Caco-2 (cell line): ENCODE measurements at places on chromosomes 3 and 15.

DNA sequence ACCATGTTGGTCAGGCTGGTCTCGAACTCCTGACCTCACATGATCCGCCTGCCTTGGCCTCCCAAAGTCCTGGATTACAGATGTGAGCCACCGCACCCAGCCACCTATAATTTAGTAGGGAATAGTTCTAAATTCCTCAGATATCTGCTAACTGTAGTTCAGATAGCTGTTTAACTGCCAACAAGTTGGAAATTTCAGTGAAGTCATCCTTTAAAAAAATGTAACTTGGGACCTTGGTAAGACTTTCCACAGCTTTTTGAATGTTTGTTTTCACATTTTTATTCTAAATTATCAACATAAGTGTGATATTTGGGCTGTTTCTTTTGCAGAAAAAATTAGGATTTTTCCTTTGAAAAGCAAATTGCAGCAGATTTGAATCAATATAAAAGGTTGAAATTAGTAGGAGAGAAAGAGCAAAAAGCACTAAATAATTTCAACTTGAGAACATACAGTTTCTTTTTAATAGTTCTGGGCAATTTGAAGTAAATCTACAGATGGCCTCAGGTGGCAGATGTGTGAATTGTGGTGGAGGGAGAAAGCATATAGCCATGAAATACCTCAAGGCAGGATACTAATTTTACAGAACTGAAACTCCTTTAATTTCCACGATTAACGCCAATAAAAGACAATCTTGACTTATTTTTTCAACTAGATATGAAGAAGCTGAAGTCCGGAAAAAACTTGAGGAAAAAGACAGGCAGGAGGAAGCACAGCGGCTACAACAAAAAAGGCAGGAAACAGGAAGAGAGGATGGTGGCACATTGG lies 34.3 kb downstream of the USP8 start:
- no peaks in the 10 kb centered on the region for H3K27me3 ChIP-seq
- H3K4me3 ChIP-seq: no peak overlapping the region
- no peak for DNase-seq
- peak overlapping the region; percentile 50 for H3K27ac ChIP-seq
- no peaks in the 10 kb centered on the region for H3K4me1 ChIP-seq

GRCh38 chr3:196350067-196350466 lies 11.9 kb upstream of the TM4SF19 start:
- H3K4me1 ChIP-seq: peaks cover 6% of the 10 kb centered on the region
- H3K27ac ChIP-seq: no peak overlapping the region
- no peak overlapping the region for H3K4me3 ChIP-seq
- no peaks in the 10 kb centered on the region for H3K36me3 ChIP-seq
- DNase-seq: no peak

- no peaks in the 10 kb centered on the region for H3K27me3 ChIP-seq
- H3K4me1 ChIP-seq: peaks cover 12% of the 10 kb centered on the region
- H3K27ac ChIP-seq: no peak overlapping the region
- no peak overlapping the region for H3K4me3 ChIP-seq
Observed at GRCh38 chr15:98938799-98939198, 68.8 kb downstream of the PGPEP1L start.

- no peaks in the 10 kb centered on the region for H3K4me1 ChIP-seq
- DNase-seq: no peak
- no peak overlapping the region for H3K4me3 ChIP-seq
Observed at GRCh38 chr3:43523454-43524053, 98.3 kb downstream of the ANO10 start.

- H3K4me1 ChIP-seq: no peaks in the 10 kb centered on the region; the same call in 1 of the 2 replicates
- H3K36me3 ChIP-seq: no peaks in the 10 kb centered on the region
- H3K27ac ChIP-seq: no peak overlapping the region
- H3K4me3 ChIP-seq: no peak overlapping the region
Observed at GRCh38 chr3:62876064-62876463, 848 bp upstream of the CADPS start.

DNA sequence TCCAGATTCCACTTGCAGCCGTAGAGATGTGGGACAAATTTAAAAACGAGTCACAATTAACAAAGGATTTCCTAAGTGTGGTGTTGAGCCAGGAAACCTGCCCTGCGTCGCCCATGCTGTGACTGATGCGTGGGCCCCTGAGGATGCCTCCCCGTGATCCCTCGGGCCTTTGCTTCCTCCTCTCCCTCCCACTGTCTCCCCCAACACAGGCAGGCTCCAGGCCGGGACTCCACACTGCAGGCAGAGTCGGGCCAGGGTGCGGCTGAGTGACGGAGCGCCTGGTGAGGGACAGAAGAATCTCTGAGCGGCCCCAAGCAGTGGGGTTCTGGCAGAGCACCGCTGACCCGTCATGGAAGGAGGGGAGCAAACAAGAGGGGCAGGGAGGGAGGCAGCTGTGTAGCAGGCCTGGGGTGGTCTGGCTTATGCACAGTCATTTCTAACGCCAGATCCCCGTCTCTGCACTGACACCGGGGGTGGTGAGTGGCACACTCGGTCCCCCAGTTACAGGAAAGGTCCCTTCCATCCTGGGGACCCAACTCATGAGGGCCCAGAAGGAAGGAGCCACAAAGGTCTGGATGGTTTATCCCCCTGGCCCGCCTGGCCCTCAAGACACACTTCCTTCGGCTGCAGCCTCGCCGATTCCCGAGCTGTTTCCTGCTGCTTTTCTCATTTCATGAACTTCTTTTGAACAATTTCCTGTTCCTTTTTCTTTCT lies 91.0 kb downstream of the XXYLT1 start:
- no peak overlapping the region for H3K4me3 ChIP-seq
- no peaks in the 10 kb centered on the region for H3K4me1 ChIP-seq
- no peaks in the 10 kb centered on the region for H3K36me3 ChIP-seq
- H3K27ac ChIP-seq: peak overlapping the region; percentile 43
- H3K27me3 ChIP-seq: no peaks in the 10 kb centered on the region
